Lower leg skin (tissue), 4 donors: ENCODE measurements at places on chromosomes 16 and 17. TPM values are rescaled to one million over a fixed set of nuclear protein-coding genes. Genes with fewer than 3 reads are reported as not detected.

DNA sequence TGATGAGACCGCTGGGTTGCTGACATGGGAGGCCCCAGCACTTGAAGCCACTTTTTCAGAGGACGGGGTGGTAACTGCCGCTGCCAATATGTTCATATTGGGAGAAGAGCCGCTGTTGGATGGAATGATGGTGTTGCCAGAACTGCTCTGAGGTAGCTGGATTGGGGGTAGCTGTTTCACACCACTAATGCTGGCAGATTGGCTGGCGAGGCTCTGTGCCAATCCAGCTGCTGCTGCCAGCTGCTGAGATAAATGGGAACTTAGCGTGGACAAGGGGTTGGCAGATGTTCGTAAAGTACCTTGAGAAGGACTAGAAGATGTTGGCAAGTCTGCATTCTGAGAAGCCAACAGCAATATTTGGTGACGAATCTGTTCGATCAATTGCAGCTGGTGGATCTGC is 10.0 kb downstream of the SALL1 start:
- DNase-seq = no peak

- DNase-seq = no peak
These were observed 2.5 kb downstream of the TK1 start for GRCh38 chr17:78184351-78184750.

- DNase-seq = no peak
These were observed 4.8 kb downstream of the CD2BP2 start for GRCh38 chr16:30350134-30350871.

DNA sequence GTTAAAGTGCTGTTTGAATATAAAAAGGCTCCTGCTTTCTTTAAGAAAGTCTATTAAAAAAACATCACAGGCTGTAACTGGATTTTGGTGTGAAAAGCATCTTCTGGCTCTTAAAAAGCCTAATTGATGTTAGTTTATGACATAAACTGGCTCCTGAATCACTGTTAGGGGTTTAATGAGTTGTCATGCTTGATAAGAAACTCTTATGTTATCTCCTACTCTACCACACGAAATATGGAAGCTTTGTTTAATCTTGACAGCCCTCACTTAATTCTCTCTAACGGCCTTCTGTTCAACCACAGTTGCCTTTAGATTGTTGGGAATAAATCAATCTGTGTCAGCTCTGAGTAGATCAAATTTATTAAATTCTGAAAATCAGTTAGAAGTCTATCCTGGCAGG is 51.5 kb downstream of the CPPED1 start:
- no peak for DNase-seq

Gene UMOD
- total RNA-seq = not detected

DNA sequence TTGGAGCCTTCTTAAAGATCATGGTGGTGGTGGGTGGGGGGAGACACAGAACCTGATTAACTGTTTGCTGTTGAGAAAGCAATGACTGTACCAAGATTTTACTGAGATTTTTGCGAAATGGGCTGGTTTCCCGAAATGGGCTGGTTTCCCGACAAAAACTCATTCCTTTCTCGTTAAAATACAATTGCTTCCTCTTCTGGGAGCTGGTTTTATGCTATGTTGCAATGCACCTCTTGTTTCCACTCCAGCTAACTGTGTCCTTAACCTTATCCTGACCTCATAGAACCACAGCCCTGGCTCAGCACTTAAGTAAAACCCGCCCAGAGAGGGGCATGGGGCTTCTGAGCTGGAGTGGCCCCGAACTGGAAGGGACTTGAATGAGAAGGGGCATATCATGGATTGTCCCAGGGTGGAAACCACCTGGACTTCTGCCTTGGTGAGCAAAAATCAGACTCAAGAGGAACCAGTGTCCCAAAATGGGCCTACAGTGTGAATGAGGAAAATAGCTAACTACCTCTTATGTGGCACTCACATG is 20.9 kb downstream of the FAM20A start:
- DNase-seq = peak; percentile 59

Gene YWHAE
- 478 TPM for total RNA-seq

DNA sequence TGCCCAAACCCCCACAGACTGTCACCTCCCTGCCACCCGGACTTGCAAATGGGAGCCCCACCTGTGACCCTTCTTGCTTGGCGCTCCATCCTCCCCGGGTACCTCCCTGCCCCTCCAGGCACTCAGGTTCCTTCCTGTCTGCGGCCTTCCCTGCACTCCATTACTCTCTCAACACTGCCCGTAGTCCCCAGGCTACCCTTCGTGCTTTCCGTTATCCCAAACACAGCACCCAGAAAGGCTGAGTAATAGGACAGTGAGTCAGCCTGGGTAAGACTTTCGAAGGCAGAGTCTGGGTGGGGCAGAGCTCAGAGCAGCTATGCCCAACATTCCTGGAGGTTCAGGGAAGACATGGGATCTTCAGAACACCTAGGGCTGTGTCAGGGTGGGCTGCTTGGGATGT is 16.6 kb upstream of the C16orf74 start:
- no peak for DNase-seq

Gene C16orf92
- not detected for total RNA-seq

- DNase-seq = no peak
These were observed 461.7 kb upstream of the DYNLRB2 start for GRCh38 chr16:80079072-80079471.

Gene PPP1R1B
- total RNA-seq = 102 TPM

Gene SPATA22
- 1.6 TPM for total RNA-seq
